ENCODE measurements at places on chromosomes 16 and 17.

DNA sequence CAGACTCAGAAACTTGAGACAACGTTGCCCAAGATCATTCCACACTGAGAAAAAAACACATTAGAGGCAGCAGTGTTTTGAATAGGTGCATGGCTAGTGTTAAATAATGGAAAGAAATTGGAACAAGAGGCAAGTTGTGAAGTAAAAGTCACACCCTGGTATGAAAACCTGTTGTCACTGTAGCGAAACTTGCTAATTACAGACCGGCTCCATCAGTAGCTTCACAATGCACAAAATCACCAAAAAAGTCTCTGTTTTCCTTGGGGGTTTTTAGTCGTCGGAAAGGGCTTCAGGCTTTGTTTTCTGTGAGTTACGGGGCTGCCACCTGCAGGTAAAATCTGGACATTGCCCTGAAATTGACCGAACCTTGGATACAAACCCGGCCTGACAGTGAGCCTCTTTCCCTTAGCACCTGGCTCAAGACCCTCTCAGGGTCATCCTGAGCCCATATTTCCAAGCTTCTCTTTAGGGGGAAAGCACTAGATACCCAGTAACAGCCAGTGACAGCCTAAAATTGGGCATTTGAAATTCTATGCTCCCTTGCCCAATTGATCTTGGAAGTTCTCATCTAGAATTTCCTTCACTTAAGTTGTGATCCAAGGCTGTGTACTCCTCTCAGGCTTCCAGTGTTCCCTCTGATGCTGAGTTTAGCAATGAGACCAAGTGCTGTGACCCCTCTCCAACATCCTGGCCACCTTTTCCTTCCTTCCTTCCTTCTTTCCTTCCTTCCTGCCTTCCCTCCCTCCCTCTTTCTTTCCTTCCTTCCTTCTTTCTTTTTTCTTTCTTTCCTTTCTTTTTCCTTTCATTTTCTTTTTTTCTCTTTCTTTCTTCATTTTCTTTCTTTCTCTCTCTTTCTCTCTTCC, 7.2 kb upstream of the GRB2 start:
- peak; percentile 82 for DNase-seq

- no peak for DNase-seq
Observed at GRCh38 chr17:9002606-9003354, 18.5 kb upstream of the NTN1 start.

DNA sequence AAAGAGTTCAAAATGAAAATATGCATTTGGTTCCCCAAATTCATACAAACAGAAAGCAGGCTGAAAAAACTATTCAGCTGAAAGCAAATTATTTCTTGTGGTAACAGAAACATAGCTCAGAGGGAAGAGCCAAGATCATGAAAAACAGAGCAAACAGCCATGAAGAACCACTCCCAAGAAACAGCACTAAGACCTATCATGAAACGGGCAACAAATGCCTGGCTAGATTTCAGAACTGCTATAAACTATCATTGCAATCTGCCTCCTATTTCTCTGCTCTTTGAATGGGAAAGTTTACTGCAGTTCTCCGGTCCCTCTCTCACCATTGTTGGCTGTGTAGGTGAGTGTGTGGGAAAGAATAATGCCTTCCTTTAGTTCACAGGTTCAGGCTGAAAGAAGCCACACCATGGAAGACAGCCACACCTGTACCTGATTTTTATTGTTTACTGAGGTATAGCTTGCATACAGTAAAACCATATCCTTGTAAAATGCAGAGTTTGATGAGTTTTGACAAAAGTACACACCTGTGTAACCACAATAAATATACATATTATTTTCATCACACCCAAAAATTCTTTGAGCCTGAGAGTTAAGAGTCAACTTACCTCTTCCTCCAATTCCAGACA, 48.2 kb downstream of the CEP112 start:
- no peak for DNase-seq

GRCh38 chr16:57244463-57244766, 644 bp upstream of the ARL2BP start:
- DNase-seq = no peak

- no peak for DNase-seq
Observed at GRCh38 chr16:11377154-11377553, 31.9 kb downstream of the RMI2 start.

DNA sequence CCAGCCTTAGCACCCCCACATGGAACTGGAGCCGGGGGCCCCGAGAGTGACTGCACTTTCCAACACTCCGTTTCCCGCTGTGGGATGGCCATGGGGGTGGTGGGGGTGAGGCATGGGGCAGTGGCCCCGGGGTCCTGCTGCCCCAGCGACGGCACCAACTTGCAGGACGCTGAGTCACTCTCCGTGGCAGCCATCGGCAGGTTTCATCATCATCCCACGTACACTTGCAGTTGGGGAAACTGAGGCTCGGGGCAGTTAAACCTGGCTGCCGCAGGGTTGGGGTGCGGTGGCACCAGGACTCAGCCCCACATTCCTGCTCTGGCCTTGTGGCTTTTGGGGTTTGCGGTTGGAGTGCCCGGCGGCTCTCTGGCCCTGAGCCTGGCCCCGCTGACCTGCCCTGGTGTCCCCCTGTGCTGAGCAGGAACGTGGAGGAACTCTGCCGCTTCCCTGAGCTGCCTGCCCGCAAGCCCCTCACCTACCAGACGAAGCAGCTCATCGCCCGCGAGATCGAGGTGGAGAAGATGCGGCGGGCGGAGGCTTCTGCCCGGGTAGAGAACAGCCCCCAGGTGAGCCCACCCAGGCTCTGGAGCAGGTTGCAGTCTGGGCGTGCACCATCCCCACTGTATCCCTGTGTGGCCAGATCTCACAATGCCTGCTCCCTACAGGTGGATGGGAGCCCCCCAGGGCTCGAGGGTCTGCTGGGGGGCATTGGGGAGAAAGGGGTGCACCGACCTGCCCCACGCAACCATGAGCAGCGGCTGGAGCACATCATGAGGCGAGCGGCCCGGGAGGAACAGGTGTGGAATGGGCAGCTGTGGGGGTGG, 4.0 kb downstream of the GNG13 start:
- no peak for DNase-seq

- DNase-seq = peak; percentile 20
Observed at GRCh38 chr16:66878067-66878466, 2.2 kb upstream of the PDP2 start.

- DNase-seq = no peak
Observed at GRCh38 chr16:66712512-66712911, 16.0 kb upstream of the CMTM4 start.

GRCh38 chr16:8184854-8185253, 405.5 kb downstream of the TMEM114 start:
- no peak for DNase-seq

- no peak for DNase-seq
Observed at GRCh38 chr17:51830451-51830850, 328.1 kb downstream of the CA10 start.

DNA sequence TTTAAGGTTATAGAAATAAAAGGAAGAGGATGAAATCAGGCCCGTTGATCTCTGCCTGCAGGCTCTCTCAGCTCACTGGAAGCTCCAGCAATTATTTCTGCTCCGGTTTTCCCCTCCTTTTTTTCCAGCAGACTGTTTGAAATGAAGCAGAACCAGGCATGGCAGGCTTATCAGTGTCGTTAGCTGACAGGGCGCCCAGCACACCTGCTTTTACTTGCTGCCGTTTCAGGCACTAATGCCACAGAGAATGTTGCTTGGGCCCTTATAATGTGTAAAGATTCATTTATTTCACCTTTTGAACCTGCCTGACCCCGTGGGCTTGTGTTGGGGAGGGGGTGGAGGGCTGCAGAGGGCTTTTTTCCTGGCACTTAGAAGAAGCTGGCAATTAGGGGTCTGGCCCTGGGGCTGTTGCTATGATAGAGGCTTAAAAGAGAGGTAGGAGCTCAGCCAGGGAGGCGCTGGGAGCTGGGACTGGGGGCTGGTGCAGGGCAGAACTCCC, 108.1 kb downstream of the IRX3 start:
- no peak for DNase-seq

DNA sequence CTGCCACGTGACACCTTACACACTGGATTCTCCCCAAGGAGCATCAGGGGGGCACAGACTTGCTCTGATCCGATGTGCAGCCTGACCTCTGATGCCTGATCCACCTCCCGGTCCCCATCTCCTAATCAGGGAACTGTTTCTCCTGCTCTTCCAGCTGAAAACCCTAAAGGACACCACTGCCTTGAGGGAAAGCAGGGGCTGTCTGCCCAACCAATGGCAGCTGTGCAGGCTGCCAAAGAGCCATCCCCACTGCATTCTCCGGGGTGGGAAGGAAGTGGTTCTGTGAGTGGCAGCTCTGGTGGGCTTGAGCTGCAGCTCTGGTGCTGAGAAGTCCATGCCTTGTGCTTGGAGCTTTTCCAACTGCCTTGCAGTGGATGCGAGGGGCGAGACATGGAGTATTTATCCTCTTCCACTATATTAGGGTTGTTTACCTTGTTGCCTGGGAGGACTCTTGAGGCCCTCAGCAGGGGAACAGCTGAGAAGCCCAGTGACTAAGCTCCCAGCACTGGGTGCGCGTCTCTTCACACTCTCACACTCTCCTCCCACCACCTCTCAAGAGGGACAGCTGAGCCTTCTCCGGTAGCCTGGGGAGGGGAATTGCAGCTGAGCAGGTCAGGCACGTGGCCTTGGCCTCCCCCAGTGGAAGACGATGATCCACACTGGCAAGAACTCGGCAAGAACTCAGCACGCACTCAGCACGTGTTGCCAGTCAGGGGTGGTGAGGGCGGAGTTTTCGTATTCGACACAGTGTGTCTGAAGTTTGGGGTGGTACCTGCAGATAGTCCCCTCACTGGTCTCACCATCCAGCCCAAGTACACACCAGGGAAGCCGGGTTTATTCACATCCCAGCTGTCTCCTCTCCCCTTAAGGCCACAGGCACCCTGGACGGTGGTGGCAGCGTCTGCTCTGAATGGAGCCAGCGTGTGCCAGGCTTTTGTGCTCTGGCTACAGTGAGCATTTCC, 21.1 kb upstream of the SPATA32 start:
- no peak for DNase-seq

- DNase-seq = no peak
Observed at GRCh38 chr17:61595418-61596186, 4.6 kb upstream of the NACA2 start.

DNA sequence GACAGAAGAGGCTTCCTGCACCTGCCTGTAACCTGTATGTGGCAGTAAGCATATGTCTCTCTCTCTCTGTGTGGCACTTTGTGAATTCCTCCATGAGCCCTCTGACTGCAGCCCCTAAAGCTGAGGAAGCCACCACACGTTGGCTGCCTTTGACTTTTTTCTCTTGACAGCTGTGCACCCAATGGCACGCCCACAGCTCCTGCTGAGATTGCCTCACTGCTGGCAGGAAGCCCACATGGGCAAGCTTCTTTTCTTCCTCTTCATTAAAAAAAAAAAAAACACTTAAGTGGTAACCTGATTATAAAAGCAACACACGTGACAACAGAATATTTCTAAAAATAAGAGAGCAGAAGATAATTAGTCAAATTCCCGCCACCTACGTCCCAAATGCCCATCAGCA, 34.0 kb upstream of the PIRT start:
- DNase-seq = no peak

GRCh38 chr16:10879681-10880589, 2.9 kb downstream of the CIITA start:
- no peak for DNase-seq

- DNase-seq = peak; percentile 23
Observed at GRCh38 chr16:2751577-2752034, 832 bp upstream of the SRRM2 start.

DNA sequence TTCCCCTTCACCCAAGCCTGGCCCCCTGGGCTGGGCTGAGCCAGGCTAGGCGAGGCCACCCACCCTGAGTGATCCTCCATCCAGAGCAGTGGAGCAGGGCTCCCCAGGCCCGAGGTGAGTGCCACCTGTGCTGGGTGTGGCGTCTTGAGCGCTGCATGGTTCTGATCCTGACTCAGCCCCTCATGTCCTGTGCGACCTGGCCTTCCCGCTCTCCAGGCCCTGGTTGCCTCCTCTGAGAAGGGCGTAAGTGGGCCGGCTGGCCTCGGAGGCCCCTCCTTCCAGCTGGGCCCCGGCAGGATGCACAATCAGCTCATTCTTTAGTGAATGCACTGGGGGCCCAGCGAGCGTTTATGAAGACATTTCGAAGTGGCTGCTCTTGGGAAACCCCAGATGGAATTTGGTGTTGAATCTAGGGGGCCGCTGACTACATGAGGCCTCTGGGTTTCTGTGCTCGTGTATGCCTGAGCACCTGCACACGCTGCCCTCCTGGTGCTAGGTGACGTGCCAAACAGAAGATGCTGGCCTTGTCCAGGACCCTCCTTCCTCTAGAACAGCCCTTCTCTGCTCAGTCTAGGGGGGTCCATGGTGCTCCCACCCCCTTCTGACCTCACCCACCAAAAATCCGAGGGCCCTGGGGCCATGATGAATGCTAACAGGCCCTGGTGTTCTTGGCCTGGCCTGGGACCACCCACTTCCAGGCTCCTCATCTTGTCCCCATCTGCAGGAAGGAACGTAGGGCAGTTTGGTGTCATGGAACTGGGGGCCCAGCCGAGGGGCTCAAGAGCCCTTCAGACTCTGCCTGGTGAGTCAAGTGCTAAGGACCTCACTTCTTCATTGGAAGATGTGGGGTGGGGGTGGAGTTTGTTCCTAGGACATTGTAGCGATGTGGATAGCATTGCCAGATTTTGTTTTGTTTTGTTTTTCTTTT, 3.6 kb upstream of the TMEM92 start:
- DNase-seq = peak; percentile 69

- DNase-seq = no peak
Observed at GRCh38 chr16:53449816-53450517, 15.7 kb downstream of the RBL2 start.

GRCh38 chr17:43614561-43614960, 47.2 kb downstream of the MEOX1 start:
- no peak for DNase-seq

DNA sequence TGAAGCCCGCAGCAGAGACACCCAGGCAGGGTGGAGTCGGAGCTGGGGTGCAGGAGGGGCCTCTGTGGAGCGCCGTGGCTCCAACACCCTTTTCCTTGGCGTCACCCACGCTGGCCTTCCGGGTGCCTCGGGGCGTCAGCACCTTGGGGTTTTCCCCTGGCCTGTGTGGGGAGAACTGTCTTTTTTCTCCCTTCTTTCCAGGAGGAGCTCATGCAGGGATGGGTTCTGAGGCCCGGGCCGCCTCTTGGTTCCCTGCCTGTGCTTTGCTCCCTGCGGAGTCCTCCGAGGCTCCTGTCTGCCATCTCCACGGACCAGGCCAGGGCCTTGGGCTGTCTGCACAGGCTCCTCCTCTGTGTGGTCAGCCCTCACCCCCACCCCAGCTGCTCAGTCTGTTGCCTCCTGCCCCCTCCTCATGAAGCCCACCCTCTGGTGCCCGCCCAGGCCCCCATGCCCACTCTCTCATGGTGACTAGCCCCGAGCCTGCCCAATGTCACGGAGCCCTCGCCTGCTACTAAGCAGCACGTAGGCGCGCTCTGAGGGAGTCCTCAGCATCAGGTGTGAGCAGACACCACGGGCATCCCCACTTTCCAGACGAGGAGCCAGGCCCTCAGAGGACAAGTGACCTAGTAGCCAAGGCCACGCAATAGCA, 5.0 kb downstream of the KATNB1 start:
- DNase-seq = no peak

DNA sequence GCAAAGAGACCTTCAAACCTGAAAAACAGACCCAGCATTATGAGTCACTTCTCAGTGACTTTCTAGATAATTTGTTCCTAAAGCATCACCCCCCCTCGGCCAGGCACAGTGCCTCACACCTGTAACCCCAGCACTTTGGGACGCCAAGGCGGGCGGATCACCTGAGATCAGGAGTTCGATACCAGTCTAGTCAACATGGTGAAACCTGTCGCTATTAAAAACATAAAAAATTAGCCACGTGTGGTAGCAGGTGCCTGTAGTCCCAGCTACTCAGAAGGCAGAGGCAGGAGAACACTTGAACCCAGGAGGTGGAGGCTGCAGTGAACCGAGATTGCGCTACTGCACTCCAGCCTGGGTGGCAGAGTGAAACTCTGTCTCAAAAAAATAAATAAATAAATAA, 24.3 kb upstream of the RNPS1 start:
- DNase-seq = no peak

- peak; percentile 30 for DNase-seq
Observed at GRCh38 chr17:45923511-45924268, 29.3 kb downstream of the MAPT start.
